Activated T-helper 9 cell treated with anti-CD3 and anti-CD28 coated beads, Interleukin-2, amount 50 U/mL, for 16 hours (primary cell): ENCODE measurements at places on chromosomes 3 and 15.

- no peak for DNase-seq
These were observed 32.9 kb upstream of the NR1I2 start for GRCh38 chr3:119748991-119749390.

- no peak for DNase-seq
These were observed 3.2 kb upstream of the ACAN start for GRCh38 chr15:88800026-88800425.

DNA sequence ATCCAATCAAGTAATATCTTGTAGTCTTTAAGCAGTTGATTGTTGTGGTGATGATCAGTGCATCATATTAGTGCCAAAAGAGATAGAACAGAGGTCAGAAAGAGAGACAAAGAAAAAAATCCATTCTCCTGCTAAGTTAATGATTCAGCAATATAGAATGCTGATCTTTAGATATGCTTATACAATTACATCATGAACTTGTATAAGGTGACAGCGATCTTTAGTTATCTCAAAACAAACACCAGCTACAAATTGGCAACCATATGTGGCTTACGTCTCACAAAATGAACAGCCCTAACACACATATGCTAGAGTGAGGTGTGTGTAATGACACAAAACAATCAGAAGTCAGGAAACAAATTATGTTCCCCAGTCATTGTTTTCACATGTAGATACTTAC lies 12.5 kb downstream of the LSAMP start:
- no peak for DNase-seq

- no peak for DNase-seq
These were observed 384.7 kb downstream of the MFSD1 start for GRCh38 chr3:159186581-159186980.

GRCh38 chr3:129116482-129116946 lies 5.1 kb downstream of the RAB43 start:
- no peak for DNase-seq

GRCh38 chr3:184405075-184406030 lies 25.5 kb downstream of the CHRD start:
- no peak for DNase-seq

- DNase-seq = no peak
These were observed 14.1 kb downstream of the CYP1A2 start for GRCh38 chr15:74762791-74763150.

DNA sequence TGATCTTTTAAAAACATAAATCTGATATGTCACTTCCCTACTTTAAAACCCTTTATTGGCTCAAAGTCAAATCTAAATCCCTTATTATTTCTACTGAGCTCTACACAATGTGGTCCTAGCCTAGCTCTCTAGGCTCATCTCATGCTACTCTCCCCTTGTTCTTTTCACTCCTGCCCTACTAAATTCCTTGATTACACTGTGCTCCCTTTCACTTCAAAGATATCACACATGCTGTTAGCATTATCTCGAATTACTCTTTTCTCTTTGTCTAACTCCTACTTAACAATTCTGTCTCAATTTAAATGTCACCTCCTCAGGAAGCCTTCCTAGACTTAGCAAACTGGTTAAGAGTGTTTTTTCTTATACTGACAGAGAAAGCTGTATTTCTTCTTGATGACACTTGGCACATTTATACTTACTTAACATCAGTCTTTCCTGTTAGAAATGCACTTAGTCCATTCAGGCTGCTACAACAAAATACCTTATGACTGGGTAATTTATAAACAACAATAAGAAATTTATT lies 102.0 kb downstream of the SCAPER start:
- no peak for DNase-seq

DNA sequence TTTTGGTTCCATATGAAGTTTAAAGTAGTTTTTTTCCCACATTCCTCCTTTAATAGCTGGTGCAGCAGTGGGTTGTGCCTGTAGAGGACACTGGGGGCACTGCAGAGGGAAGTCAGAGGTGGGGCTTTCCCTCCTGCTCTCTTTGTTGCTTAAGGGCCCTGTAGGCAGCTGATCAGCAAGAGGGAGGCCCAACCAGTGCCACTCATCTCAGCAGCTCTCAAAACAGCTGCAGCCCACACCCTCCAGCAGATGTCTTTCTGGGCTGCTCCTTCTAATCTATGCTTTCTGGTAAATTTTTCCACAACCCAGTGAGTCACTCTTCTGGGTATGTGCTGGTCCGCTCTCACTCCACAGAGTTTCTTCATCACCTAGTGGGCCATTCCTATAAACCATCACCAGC lies 263.8 kb downstream of the FEZF2 start:
- no peak for DNase-seq

- no peak for DNase-seq
These were observed 82.2 kb upstream of the GOLGA8B start for GRCh38 chr15:34665498-34666116.

GRCh38 chr3:171704002-171704401 lies 106.3 kb downstream of the PLD1 start:
- DNase-seq = no peak

DNA sequence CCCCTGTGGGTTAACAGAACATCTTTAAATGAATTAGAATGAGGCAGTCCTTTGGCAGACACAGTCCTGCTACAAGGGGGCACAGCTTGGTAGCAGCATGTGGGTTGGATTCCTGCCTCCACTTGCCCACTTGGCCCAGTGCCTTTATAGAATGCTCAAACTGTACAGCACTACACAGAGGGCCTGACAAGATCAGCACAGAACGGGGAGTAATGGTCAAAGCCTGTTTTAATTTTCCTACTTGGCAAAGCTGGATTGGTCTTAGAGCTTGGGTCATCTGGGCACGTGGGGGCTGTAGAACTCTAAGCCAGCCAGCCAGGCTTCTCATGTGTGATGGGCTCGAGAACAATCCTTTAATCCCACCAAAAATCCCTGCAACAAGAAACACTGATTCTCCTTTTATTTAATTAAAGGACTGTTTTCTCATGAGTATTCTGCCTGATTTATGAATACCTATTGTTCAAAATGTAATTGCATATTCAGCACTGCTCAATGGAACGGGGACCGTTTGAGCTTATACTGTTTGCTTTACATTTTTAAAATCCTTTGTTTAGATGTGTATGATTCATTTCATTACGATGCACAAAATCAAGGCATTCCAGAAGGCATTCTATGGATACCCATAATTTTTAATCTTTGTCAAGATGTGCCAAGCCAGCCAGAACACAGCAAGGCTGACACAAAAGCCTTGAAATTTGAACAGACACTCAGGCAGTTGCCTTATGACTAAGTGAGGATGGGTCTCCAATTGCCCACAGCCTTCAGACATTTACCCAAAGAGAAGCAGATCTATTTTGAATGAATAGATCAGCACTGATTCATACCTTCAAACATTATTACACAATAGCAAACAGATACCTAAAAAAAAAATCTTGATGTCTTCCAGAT lies 249.3 kb upstream of the TGFBR2 start:
- no peak for DNase-seq

GRCh38 chr15:27244047-27244446 lies 273.1 kb downstream of the GABRG3 start:
- no peak for DNase-seq

GRCh38 chr15:87959080-87959479 lies 297.5 kb downstream of the NTRK3 start:
- no peak for DNase-seq

GRCh38 chr15:60683156-60683555 lies 204.2 kb upstream of the ICE2 start:
- DNase-seq = no peak

GRCh38 chr3:143511174-143511879 lies 336.9 kb downstream of the SLC9A9 start:
- DNase-seq = no peak

DNA sequence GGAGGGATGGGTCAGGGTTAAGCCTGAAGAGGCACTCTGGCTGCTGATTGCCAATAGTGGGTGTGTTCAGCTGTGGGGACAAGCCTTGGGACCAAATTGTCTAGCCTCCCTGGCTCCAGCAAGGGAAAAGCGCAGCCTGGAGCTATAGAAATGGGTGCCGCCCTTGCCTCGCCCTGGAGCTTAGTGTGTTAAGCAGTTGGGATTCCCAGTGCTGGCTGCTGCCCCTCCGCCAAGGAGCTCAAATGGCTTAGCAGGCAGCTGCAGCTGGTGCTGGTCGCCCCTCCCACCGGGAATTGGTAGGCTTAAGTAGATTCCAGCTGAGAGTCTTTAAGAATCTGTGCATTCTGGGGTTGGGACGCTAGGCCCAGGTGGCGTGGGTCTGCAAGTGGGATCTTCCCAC lies 662.9 kb upstream of the TBL1XR1 start:
- no peak for DNase-seq

- DNase-seq = no peak
These were observed 28.9 kb downstream of the IDH3A start for GRCh38 chr15:78178064-78178463.

DNA sequence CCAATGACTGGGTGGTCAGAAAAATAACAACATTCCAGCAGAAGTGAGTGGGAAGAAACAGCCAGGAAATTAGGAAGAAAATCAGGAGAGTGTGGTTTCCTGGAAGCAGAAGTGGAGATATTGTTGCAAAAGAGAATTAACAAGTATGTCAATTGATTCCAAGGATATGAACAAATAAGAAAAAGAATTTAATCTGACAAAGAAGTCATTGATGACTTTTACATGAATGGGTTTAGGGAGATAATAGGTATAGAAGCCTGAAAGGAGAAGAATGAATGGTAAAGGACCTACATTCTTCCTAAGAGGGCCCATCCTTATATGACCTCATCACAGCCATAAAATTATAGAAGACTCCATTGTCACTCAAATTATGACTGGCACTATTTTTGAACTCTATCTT lies 1440.1 kb downstream of the OTOL1 start:
- no peak for DNase-seq

GRCh38 chr15:79004336-79004735 lies 59.5 kb upstream of the CTSH start:
- no peak for DNase-seq

DNA sequence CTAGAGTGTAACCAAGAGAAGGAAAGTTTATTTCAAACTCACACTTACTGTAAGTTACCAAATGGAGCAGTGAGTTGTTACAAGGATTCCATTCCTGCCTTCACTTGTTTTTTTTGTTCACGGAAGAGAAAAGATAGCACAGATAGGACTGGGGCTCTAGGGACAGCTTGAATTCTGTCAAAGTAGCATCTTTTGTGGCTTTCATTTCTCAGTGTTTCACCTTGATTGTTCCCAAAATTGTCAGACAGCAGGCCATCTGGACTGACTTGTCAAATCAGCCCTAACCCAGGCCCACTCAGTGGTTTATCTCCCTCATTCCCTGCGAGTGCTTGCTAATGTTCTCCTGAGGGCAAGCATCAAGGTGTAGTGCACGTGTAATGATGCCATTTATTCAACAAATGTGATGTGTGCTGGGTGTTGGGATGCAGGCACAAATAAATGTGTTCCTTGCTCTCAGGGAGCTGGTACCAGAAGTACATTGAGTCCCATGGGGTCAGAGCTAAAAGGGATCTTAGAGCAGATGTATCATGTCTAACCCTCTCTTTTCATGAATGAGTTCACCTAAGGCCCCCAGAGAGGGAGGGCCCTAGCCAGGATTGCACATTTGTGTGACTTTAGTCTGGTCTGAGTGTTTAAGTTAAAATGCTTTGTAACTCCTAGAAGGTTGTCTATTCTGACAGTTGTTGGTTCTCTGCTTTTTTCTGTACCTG lies 49.1 kb downstream of the PDHB start:
- no peak for DNase-seq

DNA sequence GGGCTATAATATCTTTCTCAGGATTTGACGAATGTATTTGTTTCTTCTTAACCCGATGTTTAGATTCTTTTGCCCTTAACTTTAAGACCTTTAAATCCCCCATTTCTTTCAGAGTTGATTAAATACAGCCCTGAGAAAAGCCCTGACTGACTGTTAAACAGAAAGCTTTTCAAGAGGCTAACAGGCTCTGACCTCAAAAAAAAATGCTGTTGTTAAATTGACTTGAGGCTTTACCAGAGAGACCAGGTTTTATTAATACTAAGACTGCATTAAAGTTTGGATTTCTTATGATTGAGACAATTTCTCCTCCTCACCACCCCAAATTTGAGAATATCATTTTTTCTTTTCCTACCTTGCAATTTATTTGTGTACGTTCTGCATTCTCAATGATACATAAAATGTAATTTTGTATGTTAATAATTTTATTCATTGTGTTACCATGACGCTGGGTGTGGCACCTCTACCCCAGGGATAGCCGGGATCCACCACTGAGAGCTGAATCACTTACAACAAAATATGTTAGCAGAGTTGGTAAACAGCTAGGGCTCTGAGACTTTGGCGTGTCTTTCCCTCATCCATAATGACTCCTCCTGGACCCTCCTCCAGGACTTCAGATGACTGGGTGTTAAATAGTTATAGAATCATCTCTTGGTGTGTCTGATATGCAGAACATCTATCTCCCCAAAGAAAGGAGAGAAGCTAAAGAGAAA lies 753.5 kb downstream of the NAALADL2 start:
- no peak for DNase-seq

- DNase-seq = no peak
These were observed 14.2 kb downstream of the CCNL1 start for GRCh38 chr3:157145606-157146322.

DNA sequence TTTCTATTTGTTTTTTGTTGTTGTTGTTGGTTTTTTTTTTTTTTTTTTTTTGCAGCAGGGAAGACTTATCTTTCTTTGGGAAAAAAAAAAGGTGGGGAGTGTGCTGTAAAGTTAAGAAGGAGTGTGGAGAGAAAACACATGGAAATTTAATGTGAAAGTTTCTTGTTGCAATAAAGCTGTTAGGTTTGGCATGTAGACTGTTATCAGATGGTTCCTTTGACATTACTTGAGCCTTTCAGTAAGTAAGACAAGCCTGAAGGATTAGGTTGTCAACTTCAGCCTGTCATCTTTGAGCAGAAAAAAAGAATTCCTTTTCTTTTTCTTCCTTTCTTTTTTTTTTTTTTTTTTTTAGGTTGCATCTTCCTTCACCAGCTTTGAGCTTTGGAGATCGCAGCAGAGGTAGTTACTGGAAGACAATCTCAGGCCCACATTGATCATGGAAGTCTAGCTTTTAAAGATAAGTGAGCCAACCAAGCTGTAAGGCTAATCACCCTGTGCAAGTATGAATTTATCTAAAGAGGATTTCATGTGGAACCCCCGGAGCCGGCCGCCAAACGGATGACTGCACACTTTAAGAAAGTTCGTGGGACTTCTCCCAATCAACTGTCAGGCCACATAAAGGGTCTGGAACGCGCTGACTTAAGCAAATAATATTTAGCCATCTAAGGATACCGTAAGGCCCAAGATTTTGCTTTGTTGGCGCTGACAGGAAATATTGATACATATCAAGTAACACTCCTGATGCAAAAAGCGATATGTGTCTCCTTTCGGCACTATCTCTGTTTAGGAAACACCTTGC lies 1040.1 kb upstream of the NR2F2 start:
- DNase-seq = no peak

DNA sequence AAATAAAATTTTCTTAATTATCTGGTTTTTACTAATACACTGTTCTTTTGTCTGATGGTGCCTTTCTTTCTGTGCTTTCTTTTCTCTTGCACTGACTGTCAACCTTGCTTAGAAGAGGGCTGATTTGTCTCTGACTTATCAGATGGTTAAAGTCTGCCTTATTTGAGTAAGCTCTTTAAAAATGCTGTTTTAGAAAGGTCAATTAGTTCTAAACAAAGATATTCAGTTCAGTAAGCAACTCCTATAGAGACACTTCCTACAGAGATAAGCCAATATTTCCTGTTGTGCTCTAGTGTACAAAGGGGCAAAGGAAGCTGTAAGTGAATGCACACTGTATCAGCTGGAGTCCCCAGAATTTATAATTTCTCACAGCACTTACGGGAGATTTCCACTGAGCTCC lies 153.4 kb upstream of the TSPAN3 start:
- DNase-seq = no peak

GRCh38 chr15:55915221-55915620 lies 78.2 kb downstream of the NEDD4 start:
- DNase-seq = no peak

- DNase-seq = no peak
These were observed 195.6 kb downstream of the RPLP1 start for GRCh38 chr15:69648212-69648611.
